ENCODE measurements at places on chromosomes 5 and 9.

- no peak for DNase-seq
Measured at GRCh38 chr5:57804007-57804444, 321.4 kb upstream of the ACTBL2 start.

DNA sequence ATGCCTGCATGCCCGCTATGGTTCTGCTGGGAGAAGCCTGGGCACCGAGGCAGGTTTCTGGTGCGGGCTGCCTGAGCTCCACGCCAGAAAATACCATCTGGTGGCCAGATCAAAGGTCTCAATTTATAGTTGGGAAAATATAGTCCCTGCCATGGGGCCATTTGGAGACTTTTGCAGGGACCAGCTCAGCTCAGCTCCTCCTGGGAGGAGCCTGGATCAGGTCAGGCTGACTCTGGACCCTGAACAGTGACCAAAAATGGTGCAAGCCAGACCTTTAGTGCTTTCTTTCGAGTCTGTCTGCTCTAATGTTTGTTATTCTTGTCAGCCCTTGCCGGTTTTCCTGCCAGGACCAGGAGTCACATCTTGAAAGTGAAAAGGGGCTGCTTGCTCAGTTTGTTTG lies 31.8 kb downstream of the HMCN2 start:
- no peak for DNase-seq

GRCh38 chr9:78097541-78097940 lies 65.9 kb upstream of the GNAQ start:
- DNase-seq: no peak

- DNase-seq: no peak
Measured at GRCh38 chr5:151006704-151007334, 13.6 kb upstream of the GPX3 start.

GRCh38 chr9:108049026-108049607 lies 559.5 kb upstream of the KLF4 start:
- no peak for DNase-seq

All from NCI-H1436 (cell line).